ENCODE measurements at places on chromosomes 7 and 10. TPM values are rescaled to one million over a fixed set of nuclear protein-coding genes. Genes with fewer than 3 reads are reported as not detected.

OR6B1 gene
- not detected for total RNA-seq

PLCE1 gene
- total RNA-seq: 0.04 TPM

GPRIN2 gene
- total RNA-seq: not detected

ATG9B gene
- total RNA-seq: 12.3 TPM

DNA sequence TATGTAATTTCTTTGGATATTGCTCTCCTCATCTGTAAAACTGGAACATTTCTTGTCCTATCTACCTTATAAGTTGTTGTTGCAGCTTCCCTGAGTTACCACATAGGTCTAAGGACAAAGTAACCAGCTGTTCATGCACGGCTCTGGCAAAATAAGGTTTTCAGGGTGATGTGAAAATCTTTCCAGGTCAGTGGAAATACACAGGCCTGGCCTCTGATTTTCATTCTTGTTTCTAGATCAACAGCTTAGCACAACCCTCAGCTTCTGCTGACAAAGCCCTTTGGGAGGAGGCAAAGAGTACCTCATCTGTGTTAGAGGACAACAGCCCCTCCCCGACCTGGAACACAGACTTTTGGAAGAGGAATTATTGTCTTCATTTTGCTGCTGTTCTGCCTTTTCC lies 117.5 kb upstream of the AGK start:
- no peak for DNase-seq

- no peak for DNase-seq
Measured at GRCh38 chr10:27660268-27660667, 85.4 kb downstream of the MKX start.

- no peak for DNase-seq
Measured at GRCh38 chr10:63603709-63604445, 82.7 kb downstream of the REEP3 start.

GRCh38 chr7:12929476-12930140 lies 242.2 kb downstream of the ARL4A start:
- no peak for DNase-seq

- DNase-seq: no peak
Measured at GRCh38 chr7:16847381-16847860, 34.4 kb downstream of the AGR3 start.

- no peak for DNase-seq
Measured at GRCh38 chr10:73061743-73062142, 34.9 kb downstream of the P4HA1 start.

DNA sequence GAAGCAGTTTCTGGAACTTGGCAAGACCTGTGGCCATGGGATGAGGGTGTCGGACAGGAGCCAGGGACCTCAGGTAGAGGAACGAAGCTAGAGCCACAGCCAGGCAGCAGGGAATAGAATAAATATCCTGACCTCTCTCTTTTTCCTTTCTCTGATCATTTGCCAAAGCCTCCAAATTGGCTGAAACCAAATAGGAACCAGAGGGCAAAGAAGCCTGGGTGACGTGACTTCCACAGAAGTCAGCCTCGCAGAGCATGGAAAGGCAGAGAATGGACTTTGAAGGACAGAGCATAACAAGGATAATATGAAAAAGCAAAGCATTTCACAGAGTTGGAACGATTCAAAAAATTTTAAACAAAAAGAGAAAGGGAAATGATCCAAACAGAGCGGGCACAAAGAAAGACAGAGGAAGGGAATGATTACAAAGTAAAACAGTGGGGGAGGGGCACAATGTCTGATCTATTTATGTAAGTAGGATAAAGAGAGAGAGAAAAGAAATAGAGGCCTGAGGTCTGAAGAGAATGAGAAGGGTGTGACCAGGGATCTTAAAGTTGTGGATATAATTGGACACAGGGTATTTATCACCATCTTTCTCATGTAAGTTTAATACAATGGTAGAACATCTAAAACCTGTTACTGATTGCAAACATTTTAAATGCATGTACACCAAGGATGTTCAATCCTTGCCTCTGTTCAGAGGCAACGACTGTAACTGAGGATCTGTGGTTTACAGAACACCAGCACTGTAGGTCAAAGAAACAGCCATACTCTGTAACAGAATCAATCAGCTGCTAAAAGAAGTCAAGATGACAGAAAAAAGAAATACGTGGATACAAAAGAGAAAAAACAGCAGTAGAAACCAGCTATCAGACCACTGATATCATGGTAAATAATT lies 4.5 kb upstream of the ZEB1 start:
- DNase-seq: no peak

DNA sequence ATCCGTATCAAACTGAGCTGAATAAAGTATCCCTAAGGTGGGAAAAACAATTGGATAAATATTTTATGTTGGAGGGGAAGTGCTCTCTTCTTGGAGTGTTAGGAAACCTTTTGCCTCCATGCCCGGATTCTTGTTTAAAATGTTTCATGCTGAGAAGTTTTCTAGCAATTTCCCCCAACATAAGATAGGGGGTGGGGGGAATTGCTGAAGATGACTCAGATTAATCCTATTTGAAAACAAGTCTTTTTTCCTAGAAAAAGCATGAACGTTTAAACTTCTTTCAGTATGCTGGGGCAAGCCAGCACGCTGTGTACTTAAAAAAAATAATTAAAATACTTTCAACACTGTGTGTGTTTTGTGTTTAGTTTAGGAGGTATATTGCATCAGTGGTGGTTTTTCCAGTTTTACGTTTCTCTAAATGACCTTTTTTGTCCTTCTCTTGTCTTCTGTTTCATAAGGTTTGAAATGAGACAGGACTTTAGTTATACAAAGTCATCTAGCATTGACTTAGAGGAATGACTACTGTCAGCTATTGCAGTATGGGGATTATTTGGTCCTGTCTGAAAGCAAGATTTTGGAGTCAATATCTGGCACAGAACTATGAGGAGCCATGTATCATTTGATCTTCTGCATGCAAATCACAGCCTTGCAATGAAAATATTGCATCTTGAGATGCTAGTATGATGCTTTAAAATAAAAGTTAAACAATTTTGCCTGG lies 295.9 kb downstream of the GATA3 start:
- no peak for DNase-seq

GRCh38 chr7:156792611-156793010 lies 100.4 kb downstream of the LMBR1 start:
- DNase-seq: no peak

DNA sequence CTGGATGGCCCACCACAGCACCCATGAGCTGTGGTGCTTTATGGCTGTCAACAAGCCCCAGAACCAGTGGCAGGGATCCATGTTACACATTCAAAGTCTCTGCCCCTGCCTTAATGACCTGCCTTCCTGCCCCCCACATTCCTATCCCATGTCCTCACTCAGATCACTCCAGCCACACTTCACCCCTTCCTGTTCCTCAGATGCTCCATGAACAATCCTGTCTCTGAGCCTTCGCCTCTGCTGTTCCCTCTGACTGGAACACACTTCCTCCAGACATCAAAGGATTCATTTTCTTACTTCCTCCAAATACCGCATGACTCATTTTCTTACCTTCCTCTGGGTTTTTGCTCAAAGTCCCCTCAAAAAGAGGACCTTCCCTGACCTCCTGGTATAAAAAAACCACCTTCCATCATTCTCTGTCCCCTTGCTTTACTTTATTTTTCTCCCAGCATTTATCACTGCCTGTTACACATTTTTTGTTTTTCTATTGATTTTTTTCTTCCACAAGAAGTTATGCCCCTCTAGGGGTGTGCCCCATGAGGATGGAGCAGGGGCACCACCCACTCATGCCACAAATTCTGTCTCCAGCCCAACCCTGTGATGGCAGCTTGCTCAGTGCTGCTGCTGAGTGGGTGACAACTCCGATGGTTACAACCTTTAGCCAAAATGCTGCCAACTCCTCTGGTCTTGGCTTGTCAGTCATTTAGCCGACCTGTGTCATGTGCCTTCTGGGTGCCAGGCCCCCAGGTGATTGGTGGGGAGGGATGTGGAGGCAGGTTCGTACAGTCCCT lies 18.2 kb downstream of the COL13A1 start:
- no peak for DNase-seq

DNA sequence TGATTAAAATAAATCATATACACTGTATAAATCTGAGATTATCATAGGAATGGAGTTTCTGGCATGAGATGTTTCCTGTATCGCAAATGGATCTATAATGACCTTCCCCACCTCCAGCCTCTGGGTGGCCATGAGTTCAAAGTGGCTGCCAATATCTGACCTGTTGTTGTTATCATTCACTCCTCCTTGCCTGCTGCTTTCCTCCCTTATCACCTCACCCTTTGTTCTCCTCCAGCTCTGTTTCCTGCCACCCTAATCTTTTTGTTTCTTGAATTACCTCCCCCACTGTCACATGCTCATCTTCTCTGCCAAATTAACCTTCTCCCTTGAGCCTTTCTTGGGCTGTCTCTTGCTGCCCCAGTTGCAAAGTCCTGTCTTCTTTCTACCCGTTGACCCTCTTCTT lies 12.0 kb downstream of the SCD start:
- DNase-seq: no peak

DNA sequence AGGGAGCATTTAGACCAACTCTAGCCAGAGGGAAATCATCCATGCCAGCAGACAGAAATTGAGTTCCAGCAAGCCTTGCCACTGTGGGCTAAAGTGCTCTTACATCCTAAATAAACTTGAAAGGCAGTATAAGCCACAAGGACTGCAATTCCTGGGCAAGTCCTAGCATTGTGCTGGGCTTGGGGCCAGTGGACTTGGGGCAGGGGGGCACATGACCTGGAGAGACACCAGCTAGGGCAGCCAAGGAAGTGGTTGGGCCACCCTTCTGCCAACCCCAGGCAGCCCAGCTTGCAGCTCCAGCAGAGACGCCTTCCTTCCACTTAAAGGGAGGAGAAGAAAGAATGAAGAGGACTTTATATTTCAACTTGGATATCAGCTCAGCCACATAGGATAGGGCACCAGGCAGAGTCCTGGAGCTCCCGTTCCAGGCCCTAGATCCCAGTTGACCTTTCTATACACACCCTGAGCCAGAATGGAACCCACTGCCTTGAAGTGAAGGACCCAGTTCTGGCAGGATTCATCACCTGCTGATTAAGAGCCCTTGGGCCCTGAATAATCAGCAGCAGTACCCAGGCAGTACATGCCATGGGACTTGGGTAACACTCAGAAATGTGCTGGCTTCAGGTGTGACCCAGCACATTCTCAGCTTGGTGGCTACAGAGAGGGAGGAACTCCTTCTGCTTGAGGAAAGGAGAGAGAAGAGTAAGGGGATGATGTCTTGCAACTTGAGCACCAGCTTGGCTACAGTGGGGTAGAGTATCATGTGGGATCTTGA lies 153.0 kb downstream of the GNAI1 start:
- no peak for DNase-seq

DNA sequence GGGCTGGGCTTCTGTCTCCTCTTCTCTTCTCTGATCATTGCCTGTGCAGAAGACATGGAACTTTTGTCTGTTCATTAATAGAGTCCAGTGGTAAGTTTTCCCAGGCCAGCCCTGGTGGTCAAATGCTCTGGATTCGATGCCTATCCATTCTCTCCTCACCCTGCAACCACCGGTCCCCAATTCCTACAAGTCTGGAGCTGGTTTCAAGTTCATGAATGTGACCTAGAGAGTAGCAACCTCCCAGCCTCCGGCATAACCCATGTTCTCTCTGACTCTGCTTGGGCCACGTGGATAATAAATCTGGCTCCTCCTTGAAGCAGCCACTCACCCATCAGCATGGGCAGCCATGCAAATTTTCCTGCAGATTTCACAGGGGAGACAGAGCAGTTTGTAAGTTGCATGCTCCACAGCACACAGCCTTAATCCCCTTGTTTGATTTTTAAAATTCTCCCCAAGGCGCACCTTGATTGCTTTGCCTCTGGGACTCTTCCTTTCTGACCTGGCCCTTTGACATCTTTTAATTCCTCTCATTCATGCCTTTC lies 37.3 kb upstream of the PDZD8 start:
- no peak for DNase-seq

DNA sequence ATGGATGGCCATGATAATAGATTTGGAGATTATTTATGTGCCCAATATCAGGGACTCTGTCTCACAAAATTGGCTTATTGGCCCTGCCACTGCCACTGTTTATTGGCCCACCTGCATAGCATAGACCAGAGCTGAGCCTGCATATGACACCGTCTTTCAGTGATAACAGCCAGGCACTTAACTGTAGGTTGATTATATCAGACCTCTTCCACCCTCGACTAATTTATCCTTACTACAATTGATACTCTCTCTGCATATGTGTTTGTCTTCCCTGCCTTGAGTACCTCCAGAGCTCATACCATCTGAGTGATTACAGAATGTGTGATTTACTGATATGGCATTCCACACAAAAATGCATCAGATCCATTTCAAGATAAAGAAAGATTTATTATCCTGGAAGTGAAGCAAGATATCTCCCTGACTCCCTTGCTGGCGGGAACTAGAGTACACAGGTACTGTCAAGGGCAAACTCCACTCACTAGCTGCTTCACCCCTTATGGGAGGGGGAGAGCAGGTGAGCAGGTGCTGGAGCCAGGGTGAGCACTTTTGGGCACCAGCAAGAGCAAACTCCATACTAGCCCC lies 13.1 kb upstream of the SAMD9L start:
- DNase-seq: no peak

- no peak for DNase-seq
Measured at GRCh38 chr10:13959443-13960359, 371.0 kb downstream of the FRMD4A start.

DNA sequence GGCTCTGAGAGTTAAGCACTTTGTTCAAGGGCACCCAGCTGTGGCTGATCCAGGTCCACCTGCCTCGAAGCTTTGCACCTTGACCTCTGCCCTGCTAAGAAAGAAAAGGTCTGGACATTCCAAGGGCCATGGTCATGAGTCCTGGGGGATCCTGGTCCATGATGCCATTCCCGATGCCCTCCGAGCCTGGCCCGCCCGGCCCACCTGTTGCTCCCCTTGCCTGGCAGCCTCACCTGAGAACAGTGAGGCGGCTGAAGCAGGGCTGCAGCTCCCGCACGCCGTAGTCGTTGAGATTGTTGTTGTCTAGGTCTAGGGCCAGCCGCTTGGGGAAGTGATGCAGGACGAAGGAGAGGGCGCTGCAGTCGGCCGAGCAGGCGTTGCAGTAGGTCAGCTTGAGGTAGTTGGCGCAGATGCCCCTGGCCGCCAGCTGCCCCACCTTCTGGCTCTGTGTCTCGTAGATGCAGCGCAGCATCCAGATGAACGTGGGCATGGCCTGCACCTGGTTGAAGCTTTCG lies 27.5 kb downstream of the NOD1 start:
- no peak for DNase-seq

- no peak for DNase-seq
Measured at GRCh38 chr10:104641187-104641936, at the start of gene SORCS3. Gene SORCS3 (plus strand): TSS chr10:104641290.

GRCh38 chr7:151664268-151664667 lies 144.6 kb upstream of the RHEB start:
- DNase-seq: no peak

All from activated CD4-positive, alpha-beta T cell treated with anti-CD3 and anti-CD28 coated beads, Interleukin-2, amount 10 ng/mL, durations not matched to agents 7 days and 5 days (primary cell).